ENCODE measurements at places on chromosomes 7 and 10. TPM values are rescaled to one million over a fixed set of nuclear protein-coding genes. Genes with fewer than 3 reads are reported as not detected.

GRCh38 chr7:30760514-30761213, 8.7 kb downstream of the INMT start:
- DNase-seq, result no peak

PLA2G12B gene
- not detected for polyA plus RNA-seq

NRG3 gene
- not detected for polyA plus RNA-seq

NEBL gene
- not detected for polyA plus RNA-seq

DNA sequence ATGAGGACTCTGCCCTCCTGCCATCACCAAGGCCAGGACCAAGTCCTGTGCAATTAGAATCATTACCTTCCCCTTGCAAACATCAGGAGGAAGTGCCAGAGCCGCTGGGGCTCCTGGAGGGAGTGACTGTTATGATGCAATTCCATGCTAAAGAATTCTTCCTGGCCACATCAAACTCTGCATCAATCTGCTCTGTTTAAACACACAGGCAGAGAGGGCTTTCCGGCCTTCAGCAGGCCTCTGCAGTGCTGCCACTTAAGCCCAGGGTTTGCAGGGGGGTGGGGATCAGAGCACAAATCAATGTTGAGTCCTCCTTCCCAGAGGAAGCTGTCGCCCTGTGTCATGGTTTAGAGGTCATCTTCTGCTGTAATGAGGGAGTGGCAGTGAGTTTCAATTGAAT, 58.1 kb downstream of the CTBP2 start:
- DNase-seq, result no peak

CELF2 gene
- 161 TPM for polyA plus RNA-seq

DNA sequence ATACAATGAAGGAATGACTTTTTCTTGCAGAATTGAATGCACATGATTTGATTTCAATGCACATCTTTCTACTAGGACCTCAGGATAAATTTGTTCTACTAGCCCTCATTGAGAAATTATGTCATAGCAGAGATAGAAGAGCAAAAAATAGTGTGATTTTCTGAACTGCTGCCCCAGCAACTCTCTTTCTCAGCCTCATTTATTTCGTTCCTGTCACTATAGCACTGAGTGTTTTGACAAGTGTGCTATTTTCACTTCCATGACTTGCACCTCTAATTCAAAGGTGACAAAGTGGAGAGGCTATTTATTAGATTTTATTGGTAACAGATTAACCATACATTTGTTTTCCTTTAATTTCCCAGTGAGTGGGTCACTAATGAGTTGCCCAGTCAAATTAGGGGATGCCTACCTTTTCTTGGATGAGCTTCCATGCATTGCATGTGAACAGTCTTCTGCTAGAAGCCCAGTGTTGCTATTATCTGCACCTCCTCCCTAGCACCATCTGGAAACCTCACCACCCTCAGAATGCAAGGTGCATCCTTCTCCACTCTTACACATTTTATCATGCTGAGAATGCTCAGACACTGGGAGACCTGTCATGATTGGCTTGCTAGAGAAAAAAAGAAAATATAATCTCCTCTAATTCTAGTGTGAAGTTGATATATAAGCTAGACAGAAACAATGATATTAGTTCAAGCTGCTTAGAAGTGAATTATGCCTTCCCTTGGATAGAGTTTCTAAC, 119.6 kb upstream of the CTTNBP2 start:
- no peak for DNase-seq

CACNB2 gene
- 0.36 TPM for polyA plus RNA-seq

GRCh38 chr7:110417611-110418010, 673.3 kb upstream of the LRRN3 start:
- no peak for DNase-seq

GRCh38 chr10:133159950-133160825, at the start of gene KNDC1:
KNDC1 (plus strand) TSS chr10:133160219; CDS start chr10:133160468, 249 bp downstream.
- no peak for DNase-seq

MBL2 gene
- not detected for polyA plus RNA-seq

- no peak for DNase-seq
Measured at GRCh38 chr10:117464176-117464575, 78.4 kb upstream of the EMX2 start.

SRGN gene
- polyA plus RNA-seq, result 298 TPM

CCDC146 gene
- polyA plus RNA-seq, result 3.2 TPM

- no peak for DNase-seq
Measured at GRCh38 chr7:77188731-77189437, 10.7 kb downstream of the FGL2 start.

- DNase-seq, result no peak
Measured at GRCh38 chr10:101920546-101920945, 76.9 kb upstream of the KCNIP2 start.

- no peak for DNase-seq
Measured at GRCh38 chr10:82889728-82890127, 1014.7 kb downstream of the NRG3 start.

CPEB3 gene
- 0.88 TPM for polyA plus RNA-seq

DNA sequence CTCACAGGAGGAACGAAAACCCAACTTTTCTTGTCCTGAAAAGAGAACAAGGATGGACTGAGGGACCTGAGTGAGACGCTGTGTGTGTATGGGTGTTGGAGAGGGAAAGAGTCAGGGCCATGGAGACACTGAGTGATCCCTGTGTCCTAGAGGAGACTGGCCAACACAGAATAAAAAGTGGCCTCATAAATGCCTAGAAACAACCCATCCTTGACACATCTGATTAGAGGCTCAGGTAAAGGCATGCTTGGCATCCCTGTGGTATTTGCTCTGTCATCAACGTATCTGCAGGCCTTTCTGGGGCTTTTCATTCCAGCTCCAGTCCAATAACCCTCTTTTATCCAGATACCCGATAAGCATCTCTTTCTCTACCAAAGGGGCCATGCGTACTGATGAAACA, 86.3 kb downstream of the FGFR2 start:
- no peak for DNase-seq

GRCh38 chr10:132826524-132827422, 40.8 kb upstream of the NKX6-2 start:
- DNase-seq, result no peak

- no peak for DNase-seq
Measured at GRCh38 chr7:151762583-151763245, 114.2 kb downstream of the PRKAG2 start.

DNA sequence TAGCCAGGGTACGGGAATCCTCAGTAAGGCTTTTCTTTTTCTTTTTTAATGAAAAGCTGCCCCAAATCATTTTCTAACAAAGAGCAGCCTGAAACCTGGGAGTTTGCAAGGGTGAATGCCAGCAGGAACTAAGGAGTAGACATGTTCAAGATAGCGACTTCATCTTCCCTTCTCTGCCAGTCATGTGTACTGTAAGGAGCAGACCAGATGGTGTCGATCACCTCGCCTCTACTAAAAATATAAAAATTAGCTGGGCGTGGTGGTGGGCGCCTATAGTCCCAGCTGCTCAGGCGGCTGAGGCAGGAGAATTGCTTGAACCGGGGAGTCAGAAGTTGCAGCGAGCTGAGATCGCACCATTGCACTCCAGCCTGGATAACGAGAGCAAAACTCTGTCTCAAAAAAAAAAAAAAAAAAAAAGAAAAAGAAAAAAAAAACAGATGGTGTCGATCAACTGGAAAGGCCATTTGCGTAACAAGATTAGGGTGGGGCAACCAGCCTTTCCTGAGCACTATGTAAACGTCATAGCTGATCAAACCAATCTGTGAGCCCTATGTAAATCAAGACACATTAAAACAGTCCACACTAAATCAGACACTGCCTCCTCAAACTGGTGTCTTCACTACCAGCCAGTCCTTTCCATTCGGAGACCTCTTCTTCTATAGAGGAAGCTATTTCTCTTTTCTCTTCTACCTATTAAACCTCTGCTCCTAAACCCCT, 33.8 kb downstream of the NOLC1 start:
- no peak for DNase-seq

ARHGEF5 gene
- polyA plus RNA-seq, result not detected

DNA sequence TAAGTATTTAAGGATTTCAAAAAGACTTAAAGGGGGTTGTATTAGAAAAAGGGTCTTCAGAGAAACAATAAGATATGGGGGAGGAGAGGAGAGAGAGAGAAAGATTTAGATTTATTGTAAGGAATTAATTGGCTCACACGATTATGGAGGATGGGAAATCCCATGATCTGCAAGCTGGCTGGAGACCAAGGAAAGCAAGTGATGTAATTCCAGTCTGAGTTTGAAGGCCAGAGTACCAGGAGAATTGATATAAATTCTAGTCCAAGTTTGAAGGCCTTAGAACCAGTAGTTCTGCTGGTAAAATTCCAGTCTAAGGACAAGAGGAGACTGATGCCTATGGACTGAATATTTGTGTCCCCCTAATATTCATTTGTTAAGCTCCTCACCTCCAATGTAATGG, 20.6 kb upstream of the SLC13A1 start:
- DNase-seq, result no peak

ANKRD2 gene
- polyA plus RNA-seq, result not detected

GRCh38 chr10:82736305-82736704, 861.3 kb downstream of the NRG3 start:
- DNase-seq, result no peak

- DNase-seq, result no peak
Measured at GRCh38 chr7:1018334-1018695, 26.0 kb upstream of the GPR146 start.

DNA sequence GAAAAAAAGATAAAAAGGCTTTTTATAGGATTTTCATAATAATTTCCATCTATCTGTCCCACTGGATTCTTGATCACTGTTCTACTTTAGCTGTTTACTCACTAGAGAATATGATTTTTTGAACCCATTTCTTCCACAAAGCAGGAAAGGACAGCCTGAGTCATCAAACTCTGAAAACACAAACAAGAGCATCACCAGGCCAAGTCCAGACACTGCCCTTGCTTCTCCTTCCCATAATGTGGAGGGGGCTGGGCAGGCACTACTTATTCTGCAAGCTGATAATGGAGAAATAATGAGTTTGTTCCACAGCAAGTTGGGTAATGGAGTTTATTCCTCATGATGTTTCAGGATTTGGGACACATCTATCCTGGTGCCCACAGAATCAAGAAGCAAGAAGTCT, 13.0 kb upstream of the KCNIP2 start:
- DNase-seq, result no peak
